ENCODE measurements at places on chromosomes 7 and 10.

DNA sequence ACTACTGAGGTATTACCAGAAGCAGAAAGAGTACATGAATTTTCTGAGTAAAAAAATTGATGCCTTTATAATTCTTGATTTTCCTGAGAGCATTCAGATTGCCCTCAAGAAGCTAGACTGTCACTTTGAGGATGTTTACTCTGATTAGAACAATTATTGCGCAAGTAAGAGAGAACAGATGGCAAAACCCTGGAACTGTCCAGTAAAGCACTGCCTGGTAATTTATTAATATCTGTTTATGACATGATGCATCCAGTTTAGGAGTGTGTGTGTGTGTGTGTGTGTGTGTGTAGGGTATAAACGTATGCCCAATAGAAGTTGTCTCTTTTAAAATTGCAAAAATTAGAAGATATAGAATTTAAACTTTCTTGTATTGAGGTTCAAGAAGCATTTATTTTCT is 379.7 kb downstream of the PHTF2 start:
- no peak for DNase-seq

- no peak for DNase-seq
Observed at GRCh38 chr10:62424026-62424425, 49.9 kb downstream of the ZNF365 start.

DNA sequence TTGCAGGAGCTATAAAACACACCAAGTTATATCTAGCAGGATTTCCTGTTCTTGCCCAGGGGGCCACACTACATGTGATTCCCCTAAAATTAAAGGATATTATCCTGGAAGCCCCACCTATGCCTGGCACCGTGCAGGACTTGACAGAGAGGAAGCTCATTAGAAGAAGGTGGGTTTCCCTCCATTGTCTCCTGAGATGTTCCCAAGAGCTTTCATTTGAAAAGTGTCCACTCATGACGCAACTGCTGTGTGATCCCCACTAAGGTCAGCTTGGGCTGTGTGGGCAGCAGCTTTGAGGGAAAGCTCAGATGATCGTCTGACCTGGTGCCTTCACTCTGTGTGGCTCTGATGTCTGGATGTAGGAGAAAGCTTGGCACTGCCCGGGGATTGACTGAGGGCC is 53.5 kb downstream of the RAMP3 start:
- DNase-seq: no peak

- DNase-seq: peak; percentile 30
Observed at GRCh38 chr7:25844102-25844870, 307.7 kb upstream of the NFE2L3 start.

- DNase-seq: no peak
Observed at GRCh38 chr10:43036481-43037428, 40.1 kb upstream of the RET start.

DNA sequence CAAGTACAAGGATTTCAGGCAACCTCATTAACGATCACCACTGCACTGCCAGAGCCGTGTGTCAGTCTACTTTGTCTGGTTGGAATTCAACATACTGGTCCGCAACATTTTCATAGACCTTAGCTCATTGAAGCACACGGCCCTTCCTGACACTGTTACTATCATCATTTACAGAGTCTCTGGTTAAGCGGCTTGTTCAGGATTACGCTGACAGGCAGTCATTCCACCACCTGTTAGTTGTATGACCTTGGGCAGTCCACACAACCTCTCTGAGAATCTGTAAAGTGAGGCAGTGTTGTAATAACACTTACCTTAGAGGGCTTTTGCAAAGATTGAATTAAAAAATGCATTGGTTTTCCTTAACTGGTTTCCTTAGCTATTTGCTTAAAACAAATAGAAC is 112.6 kb downstream of the AOAH start:
- no peak for DNase-seq

- DNase-seq: no peak
Observed at GRCh38 chr7:106277976-106278375, 6.8 kb downstream of the NAMPT start.

DNA sequence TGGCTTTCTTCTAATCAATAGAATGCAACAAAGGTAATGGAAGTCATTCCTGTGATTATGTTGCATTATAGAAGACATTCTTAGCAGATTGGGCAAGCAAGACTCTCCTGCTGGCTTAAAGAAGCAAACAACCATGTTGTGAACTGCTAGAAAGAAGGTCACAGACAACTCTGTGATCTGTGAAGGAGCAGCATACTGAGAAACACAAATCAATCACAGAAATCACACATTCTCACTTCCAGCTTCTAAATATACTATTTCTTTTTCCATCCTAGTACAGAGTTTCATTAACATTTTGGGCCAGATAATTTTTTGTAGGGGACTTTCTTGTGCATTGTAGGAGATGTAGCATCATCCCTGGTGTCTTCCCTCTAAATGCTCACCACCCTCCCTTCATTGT is 28.0 kb upstream of the PALS2 start:
- DNase-seq: no peak

DNA sequence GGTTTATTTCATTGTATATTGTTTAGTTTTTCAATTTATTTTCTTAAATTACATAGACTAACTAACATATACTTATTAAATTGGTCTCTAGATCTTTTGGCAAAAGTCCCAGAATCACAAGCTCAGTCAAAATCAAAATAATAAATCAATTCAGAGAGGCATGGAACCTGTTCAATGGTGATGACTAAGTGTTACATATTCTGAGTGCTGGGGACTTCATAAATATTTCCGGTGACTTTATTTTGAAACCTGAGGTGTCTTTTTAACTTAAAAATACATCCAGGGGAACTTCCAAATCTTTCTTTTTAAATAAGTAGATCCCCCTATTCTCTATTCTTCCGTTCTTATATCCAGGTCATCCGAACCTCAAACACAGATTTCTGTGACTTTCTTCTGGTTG is 89.6 kb upstream of the ZNF804B start:
- DNase-seq: no peak

DNA sequence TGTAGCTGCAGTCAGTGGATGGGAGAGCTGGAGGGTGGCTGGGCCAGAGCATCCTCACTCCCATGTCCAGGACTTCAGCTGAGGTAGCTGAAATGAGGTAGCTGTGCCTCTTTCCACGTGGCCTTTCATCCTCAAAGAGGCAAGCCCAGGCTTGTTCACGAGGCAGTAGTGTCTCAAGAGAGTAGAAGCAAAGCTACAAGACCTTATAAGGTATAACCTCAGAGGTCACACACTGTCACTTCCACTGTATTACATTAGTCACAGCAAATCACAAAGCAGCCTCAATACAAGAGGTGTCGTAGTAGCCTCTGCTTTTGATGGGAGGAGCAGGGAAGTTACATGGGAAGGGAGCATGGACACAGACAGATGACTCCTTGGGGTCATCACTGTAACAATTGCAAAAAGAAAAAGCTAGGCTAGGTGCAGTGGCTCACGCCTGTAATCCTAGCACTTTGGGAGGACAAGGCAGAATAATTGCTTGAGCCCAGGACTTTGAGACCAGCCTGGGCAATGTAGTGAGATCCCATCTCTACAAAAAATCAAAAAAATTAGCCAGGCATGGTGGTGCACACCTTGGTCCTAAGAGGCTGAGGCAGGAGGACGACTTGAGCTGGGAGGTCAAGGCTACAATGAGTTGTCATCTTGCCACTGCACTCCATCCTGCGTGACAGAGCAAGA is 97.5 kb downstream of the SKIDA1 start:
- DNase-seq: peak; percentile 48

GRCh38 chr7:139618482-139619366 is 95.2 kb downstream of the CLEC2L start:
- peak; percentile 51 for DNase-seq

- DNase-seq: no peak
Observed at GRCh38 chr10:122115874-122116273, 126.9 kb downstream of the TACC2 start.

GRCh38 chr10:9010931-9011670 is 956.6 kb downstream of the GATA3 start:
- no peak for DNase-seq

DNA sequence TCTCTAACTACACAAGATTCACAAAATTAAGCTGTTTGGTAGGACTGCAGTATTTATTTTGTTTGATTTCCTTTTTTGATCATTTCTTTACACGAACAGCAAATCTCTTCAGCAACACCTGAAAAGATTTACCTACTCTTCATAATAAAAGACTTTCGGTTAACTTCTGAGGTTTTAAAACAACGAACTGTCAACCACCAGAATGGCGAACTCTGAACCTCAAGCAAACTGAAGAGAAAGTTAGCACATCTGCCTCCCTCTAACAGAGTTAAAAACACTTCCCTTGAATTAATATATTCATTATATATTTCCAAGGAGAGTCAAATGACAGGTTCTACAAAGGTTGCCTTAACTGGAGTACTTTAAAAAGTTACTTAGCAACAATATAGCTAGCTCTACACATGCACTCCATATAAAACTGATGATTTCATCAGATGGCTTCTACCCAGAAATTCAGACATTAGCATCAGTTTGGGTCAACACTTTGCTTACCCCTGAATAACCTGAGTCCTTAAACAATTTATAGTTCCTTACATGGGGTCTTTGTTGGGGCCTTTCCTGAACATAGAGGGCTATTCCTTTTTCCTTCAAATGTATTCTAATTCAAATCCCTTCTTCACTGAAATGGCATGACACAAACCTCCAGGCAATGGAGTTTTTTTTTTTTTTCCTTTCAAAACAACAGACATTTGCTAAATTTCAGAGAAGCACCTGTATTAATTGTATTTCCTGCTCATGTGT is 118.3 kb downstream of the SEM1 start:
- DNase-seq: no peak

DNA sequence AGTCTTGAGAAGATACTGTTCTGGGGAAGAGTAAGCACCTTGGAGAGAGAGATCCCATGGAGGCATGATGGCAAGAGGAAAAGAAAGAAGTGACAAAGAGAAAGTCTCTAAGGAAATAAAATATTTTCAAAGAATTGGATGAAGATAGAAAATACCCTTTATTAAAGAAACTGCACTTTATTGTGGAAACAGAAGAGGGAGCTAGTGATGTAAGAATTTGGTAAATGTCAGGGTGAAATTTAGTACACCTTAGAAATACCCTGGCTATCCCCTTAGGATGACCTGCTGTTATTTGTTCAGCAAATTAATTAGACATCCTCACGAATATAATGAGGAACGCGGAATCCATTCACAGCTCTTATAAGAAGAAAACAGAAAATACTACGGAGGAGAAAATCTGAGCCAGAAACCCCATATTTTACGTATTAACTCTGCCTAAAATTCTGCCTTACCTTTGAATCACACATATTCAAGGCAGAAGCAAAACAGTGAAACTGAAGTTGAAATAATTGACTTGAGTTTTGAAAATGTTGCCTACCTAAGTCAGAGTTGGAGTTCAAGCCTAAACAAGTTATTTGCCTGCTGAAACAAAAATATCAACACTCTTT is 90.7 kb downstream of the TFPI2 start:
- DNase-seq: peak; percentile 37

GRCh38 chr10:117175215-117175900 is 21.9 kb upstream of the KCNK18 start:
- no peak for DNase-seq

DNA sequence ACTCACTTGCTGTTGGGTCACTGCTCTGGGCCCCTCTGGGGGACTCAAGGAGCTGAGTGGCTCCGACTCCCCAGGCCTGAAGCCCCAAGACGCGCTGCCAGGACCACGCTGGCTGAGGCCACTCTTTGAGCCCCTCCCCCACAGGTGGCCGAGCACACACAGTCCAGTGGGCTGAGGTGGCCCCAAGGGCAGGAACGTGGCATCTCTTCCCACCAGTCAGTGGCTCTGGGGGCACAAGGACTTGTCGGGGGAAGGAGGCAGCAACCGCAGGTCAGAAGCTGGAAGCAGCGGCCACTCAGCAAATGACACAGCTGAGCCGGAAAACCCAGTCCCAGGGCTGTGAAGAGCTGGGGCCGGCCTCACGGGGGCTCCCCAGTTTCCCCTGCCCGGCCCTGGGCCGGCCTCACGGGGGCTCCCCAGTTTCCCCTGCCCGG is 24.1 kb downstream of the GRIFIN start:
- peak; percentile 8 for DNase-seq

GRCh38 chr10:110268442-110268841 is 36.3 kb downstream of the SMNDC1 start:
- no peak for DNase-seq

- no peak for DNase-seq
Observed at GRCh38 chr7:30321882-30322192, 37.4 kb downstream of the ZNRF2 start.

DNA sequence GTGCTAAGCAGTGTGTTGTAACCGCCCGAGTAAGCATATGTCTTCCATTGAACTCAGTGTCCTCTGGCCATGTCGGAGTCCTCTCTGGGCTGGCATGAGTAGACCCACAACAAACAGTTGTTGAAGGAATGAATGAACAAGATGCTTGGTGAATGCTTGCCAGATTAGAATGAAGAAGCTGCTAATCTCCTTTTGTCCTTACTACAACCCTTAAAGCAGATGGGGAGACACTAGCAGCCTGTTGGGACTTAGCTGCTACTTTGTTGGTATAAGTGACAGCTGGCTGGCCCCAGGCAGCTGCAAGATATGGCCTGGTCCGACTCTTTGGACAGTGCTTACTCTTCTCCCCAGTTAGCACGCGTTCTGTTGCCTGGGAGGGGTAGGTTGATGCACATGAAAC is 370.1 kb downstream of the RPS24 start:
- no peak for DNase-seq

DNA sequence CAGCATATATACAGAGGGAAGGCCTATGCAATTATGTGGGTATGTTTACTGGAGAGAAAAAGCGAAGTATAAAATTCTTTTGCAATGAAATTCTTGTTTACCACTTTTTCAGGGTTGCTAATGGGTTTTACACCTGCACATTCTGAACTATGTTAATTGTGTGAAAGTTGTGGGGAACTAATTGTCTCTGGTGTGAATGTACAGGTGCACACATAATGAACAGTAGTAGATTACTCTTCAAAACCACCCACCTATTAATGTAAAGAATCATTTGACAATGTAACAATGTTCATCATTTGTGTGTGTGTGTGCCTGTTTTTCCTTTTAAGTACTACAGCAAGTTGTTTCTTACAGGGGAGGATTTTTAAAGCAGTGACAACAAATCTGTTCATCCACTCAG is 80.0 kb upstream of the FEZF1 start:
- DNase-seq: no peak

DNA sequence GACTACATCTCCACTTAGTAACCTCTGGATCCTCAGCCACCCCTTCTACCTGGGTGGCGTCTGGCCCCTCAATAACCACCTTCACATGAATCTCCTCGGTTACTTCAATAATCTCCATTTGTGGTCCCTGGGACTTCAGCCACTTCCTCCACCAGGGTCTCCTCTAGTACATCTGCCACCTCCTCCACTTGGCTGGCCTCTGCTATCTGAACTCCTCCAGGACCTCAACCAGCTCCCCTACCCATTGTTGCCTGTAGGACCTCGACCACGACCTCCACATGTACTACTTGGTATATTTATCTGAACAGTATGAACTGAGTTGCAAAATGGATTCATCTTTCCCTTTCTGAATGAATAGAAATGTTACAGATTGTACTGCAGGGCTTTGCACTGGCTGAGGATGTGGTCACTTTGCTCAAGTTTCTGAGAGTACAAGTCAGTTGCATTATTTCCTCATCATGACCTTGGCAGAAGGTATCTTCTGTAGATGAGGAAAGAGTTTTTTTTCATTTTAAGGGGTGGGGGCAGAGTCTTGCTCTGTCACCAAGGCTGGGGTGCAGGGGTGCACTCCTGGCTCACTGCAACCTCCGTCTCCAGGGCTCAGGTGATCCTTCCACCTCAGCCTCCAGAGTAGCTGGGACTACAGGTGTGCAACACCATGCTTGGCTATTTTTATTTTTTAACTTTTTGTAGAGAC is 36.0 kb downstream of the MAT1A start:
- DNase-seq: no peak
